Epithelial cell of proximal tubule (primary cell): ENCODE measurements at places on chromosomes 13 and 19.
A peak's percentile ranks its signal among the peaks of the same experiment; 100 is the strongest.

DNA sequence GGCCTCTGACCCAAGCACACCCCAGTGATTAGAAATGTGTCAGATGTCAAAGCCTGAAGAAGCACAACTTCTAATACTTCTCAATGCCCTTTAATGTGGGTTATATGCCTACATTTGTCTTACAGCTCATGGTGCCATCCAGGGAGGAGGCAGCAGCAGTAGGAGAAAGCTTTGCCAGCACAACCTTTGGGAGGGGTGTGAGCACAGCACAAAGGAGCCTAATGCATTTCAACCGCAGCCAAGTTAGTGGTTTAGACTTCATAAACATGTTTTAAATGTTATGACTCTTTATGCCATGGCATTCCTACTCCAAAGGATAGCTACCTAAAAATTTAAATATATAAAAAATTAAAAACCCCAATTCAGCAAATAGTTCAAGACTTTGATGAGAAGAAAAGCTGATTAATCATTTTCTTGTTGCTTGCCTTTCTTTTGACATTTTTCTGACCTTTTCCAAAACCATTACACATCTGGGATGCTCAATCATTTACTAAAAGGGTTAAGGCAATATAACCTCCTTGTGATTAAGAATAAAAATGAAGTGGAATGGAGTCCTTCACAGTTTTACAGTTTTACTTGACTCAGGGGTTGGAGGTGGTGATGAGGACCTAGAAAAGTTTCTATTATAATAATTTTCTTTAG is 142.7 kb downstream of the DLEU7 start:
- no peak for DNase-seq

- DNase-seq = no peak
Observed at GRCh38 chr19:53045536-53045935, 996 bp downstream of the ERVV-2 start.

- peak; percentile 46 for DNase-seq
Observed at GRCh38 chr19:45404557-45405434, at the start of gene PPP1R13L. Gene PPP1R13L, minus strand, starts transcription at chr19:45405069. Its CDS starts 6,751 bp downstream, at chr19:45398318.

GRCh38 chr19:43425567-43426392 is 11.1 kb downstream of the TEX101 start:
- DNase-seq = peak; percentile 6

DNA sequence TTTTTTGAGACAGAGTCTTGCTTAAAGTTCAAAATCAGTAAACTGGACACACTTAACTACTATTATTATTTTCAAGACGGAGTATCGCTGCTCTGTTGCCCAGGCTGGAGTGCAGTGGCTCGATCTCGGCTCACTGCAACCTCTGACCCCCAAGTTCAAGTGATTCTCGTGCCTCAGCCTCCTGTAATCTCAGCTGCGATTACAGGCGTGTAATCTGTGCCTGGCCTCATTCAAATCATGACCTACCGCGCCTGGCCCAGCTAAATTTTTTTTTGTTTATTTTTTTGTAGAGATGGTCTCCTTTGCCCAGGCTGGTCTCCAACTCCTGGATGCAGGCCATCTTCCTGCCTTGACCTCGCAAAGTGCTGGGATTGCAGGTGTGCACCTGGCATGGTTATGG is 23.0 kb downstream of the ZNF101 start:
- DNase-seq = no peak

GRCh38 chr19:54062643-54063042 is 1.1 kb downstream of the VSTM1 start:
- DNase-seq = no peak

DNA sequence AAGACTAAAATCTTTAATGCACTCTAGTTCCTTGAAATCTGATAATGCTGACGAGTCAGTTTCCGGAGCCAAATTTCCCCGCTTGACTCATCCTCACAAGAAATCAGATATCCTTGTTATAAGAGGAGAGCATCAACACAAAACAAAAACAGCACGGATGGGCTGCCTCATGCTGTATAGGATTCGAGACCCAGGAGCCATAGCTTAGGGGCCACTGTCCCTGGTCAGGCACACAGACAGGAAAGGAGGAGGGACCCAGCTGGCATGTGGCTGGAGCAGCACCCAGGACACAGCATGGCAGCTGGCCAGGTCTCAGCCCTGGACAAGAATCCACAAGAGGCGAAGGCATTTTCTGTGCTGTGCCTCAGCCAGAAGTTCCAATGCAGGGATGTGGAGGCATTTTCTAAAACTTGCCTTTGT is 110.2 kb upstream of the SPATA13 start:
- DNase-seq = no peak

- DNase-seq = no peak
Observed at GRCh38 chr19:42528354-42529247, at the start of gene CEACAM1. Gene CEACAM1, minus strand, starts transcription at chr19:42528481. Its CDS starts 107 bp downstream, at chr19:42528374.

GRCh38 chr19:55156202-55157063 is 1.1 kb downstream of the TNNI3 start:
- no peak for DNase-seq

DNA sequence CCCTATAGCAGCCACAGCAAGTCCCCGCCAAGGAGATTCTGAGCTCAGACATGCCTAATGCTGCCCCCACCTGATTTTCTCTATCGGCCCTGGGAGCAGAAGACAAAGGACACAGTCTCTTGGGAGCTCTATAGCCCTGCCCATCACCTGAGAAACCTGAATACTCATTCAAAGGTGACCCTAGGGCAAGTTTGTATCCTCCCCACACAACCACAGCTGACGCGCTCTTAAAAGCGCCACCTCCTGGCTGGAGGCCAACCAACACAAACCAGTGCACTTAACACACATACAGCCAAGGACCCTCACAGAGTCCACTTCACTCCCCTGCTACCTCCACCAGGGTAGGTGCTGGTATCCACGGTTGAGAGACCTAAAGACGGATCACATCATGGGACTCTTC is 8.8 kb upstream of the IGFL4 start:
- DNase-seq = no peak
